Activated T-helper 1 cell treated with anti-CD3 and anti-CD28 coated beads, Interleukin-2, amount 50 U/mL, for 16 hours (primary cell): ENCODE measurements at places on chromosomes 3 and 15.

DNA sequence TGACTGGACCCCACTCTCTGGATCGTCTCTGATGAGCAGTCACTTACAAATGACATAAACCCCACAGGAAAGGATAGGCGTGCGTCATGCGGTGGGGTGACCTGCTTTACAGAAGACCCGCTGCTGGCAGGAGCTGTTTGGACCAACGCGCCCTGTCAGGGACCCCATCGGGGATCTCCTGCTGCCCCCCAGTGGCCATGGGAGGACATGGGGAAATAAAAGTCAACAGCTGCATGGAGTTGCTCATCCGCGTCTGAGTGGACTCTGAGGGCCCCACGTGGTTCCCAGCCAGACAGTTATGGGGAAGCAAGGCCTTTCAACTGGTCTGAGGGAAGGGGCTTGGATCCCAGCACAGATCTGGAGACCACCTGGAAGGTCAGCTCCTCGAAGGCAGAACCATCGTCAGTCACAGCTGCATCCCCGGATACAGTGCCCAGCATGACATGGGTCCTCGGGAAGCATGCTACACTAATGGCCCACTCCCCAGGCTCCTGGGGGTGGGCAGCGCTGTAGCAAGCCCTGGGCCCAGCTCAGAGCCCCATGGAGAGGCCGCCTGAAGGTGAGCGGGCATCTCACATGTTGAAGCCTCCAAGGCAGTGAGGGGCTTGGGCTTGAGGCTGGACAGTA lies 32.1 kb downstream of the PTH1R start:
- peak; percentile 55 for DNase-seq

DNA sequence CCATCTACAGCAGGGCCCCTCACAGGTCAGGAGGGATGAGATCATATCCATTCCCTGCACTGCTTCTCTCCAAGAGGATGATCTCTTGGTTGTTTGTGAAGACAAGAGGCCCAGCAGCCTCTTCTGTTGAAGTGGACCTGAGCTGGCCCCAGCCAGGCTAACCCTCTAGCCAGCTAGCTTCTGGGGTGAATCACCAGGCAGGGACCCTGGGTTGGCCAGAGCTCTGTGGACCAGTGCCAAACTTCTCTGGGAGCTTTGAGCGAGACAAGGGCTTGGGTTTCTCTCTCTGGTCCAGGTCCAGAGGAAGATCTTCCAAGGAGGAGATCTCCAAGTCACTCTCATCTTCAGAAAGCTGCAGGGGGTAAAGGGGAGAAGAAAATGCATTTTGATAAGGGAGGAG lies 52.7 kb downstream of the CLDN18 start:
- no peak for DNase-seq

DNA sequence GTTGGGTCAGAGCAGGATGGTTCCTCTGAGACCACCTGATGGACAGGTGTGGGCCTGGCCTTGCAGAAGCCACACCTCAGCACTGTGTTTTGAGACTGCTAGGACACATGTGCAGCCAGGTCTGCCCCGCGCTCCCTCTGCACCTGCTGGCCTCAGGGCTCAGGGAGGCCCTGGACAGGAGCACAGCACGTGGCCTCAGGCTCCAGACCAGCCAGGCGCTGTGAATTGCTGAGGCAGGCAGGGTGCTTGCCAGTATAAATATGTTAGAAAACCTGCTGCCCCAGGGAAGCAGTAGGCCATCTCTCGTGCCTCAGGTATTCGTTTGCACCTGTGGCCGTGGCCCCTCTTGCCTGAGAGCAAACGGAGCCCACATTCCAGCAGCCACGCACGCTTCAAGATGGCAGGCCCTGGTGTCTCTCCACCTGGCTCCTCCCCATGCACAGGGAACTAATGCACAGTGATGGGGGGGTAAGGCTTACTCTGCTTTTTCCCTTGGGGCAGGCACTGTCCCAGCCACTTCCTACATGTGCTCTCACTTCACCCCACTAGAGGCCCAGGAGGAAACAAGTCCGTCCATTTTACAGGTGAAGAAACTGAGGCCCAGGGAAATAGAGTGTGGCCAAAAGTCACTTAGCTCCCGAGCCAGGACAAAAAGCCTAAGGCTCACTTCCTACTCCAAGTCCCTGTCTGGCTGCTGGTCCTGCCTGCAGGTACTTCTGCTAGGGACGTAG lies 20.4 kb downstream of the SEC61A1 start:
- no peak for DNase-seq

- no peak for DNase-seq
Observed at GRCh38 chr15:41939986-41940385, 32.4 kb downstream of the EHD4 start.
